NCI-H510A treated with DMSO at 0.1 percent for 48 hours (cell line): ENCODE measurements at places on chromosomes 2 and 18.
A peak's percentile ranks its signal among the peaks of the same experiment; 100 is the strongest.

- DNase-seq = no peak
These were observed 2.2 kb downstream of the BOD1L2 start for GRCh38 chr18:57149051-57149450.

DNA sequence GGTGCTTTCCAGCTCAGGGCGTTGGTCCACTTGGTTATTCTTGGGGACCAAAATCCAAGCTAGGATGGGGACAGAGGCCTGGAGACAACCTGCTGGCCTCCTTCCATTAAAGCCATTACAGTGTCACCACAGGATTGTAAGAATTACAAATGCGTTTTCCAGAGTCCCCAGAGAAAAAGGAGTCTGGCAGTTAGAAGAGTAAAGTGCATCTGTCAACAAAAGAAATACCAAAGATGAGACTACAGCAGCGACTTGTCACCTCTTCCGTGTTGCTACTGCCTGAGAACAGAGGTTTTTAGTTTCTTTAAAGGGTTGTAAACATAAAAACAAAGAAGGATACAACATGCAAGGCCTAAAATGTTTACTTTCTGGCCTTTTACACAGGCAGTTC, 235.7 kb downstream of the AGAP1 start:
- DNase-seq = no peak

DNA sequence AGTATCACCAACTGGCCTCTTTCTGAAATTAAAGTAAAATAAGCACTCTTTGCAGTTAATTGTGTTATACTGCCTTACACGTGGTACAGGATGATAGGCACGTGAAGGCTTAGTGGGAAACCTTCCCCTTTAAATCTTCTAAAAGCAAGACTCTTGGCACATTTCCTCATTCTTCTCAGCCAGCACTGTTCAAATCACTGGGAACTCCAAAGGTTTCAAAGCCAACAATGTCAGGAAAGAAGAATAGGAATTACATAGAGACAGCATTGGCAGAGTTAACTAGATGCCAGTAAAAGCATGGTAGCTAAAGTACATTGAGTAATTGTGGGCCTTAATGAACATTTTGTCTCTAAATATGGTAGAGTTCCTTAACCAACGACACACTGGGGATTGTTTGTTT, 96.4 kb downstream of the DTNA start:
- no peak for DNase-seq

DNA sequence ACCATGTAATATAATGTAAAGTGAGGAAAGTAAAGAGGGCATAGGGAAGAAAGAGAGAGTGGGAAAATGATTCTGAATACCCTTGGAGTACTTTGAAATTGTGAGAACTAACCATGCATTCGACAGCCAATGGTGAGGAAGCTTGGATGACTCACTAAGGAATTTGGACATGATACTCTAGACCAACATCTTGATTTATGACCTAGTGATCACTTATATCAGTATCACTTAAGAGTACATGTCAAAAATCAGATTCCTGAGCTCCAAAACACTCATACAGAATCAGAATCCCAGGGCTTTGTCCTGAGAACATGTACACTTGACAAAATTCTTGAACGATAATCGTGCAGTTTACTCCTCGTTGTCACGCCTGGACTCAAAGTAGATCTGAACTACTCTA, 1899.8 kb upstream of the PIK3C3 start:
- DNase-seq = no peak

- no peak for DNase-seq
These were observed 25.8 kb upstream of the IL18RAP start for GRCh38 chr2:102397209-102397608.

DNA sequence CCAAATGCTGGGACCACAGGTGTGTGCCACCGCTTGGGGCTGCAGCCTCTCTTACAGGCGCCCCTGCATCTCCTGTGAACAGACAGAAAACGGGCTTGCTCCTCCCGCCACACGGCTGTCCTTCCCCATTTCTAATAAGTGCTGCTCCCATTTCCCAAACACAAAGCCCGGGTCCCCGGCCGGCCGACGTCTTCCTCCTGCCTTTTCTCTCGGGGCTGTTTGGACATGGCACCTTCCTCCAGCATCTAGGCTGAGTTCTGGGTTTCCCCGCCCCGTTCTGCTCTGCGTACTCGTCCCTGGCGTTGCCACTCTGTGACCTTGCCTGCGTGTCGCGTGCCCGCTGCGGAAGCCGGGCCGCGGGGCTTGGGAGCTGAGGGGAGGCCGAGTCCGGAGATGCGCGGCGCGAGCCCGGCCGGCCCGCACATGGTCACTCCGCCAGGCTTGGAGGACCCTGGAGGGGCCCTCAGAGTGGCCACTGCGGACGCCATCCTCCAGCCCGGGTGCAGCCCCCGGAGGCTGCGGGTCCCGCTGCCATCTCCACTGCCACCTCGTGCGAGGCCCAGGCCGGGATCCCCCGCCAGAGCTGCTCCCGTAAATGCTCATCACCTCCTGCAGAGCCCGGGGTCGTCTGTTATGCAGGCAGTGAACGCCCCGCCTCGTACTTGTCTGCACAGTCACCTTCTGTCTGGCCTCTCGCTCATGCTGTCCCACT, 26.3 kb downstream of the PRELID3A start:
- no peak for DNase-seq

- DNase-seq = no peak
These were observed 29.5 kb downstream of the RASGRP3 start for GRCh38 chr2:33505966-33506365.

GRCh38 chr2:102803897-102804217, 42.0 kb downstream of the TMEM182 start:
- DNase-seq = no peak

DNA sequence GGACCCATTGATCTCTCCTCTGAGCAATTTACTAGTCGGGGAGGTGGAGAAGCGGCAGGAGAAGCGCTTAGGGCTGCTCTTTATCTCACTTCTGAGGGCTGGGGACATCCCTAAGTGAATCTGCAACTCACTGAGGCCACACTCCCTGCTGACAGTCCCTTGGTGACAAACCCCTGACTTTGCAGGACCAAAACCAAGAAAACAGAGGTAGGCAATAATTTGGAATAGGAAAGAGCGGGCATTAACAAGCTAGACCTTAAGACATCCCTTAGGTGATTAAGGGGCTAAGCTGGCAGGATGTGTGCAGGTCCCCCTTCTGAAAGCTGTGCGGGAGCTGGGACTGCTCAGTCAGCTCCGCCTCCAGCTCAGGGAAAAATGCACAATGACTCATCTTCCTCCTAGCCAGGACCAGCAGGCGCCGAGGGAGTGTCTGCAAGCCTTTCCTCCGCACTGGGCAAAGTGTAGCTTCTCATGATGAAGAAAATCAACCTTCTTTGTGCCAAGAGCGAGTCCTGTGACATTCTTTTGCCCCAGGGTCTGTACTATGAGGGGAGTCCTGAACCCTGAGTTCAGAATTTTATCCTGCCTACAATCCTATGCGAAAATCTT, 63.3 kb downstream of the BOD1L2 start:
- peak; percentile 9 for DNase-seq

GRCh38 chr18:10499230-10499629, 26.6 kb upstream of the NAPG start:
- DNase-seq = no peak

DNA sequence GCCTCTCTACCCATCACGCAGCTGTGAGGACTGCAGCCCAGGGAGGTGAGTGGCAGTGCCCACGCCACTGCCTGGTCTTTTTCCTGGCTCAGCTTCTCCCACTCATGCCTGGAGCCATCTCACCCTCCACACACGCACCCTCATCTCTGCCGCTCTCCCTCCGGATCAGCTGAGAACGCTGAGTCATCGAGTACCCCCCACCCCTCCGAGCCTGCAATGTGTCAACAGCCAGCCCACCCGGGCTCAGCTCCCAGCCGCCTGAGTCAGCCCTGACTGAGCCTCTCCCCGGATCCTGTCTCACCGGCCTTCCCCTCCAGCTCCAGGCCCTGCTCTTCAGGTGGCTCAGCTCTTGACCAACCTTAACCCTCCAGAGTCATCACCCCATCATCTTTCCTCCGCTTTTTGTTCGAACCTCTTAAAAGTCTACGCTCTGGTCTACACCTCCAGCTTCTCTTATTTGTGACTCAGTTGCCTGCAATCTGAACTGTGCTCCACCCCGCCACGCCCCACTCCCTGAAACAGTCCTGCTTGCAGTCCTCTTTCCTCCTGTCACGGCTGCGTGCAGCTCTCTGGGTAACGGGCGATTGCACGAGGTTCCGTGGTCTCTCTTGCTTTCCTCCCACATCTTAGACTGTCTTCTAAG, 94.4 kb upstream of the ASAP2 start:
- DNase-seq = no peak

DNA sequence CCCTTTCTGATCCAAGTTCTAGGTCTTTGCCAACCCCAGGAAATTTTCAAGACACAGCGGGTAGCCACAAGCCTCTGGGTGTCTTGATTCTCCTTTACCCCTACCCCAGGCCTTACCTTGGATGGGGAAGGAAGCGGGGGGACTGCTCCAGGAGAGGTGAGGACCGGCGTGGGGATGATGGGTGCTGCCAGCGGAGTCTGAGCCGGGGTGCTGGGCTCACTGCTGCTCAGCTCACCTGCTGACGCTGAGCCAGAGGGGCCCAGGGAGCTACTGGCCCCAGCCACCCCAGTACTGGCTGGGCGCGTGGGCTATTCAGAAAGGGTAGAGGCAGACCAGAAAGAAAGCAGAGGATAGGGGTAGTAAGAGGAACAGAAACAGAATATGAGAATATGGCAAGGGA, 8.7 kb downstream of the DCTN1 start:
- no peak for DNase-seq

DNA sequence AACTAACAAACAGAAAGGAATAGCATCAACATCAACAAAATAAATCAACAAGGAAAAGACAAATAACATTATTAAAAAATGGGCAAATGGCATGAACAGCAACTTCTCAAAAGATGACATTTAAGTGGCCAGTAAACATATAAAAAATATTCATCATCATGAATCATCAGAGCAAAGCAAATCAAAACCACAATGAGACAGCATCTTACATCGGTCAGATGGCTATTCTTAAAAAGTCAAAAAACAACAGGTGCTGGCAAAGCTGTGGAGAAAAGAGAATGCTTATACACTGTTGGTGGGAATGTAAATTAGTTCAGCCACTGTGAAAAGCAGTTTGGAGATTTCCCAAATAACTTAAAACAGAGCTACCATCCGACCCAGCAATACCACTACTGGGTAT, 327.1 kb downstream of the CMPK2 start:
- DNase-seq = no peak

DNA sequence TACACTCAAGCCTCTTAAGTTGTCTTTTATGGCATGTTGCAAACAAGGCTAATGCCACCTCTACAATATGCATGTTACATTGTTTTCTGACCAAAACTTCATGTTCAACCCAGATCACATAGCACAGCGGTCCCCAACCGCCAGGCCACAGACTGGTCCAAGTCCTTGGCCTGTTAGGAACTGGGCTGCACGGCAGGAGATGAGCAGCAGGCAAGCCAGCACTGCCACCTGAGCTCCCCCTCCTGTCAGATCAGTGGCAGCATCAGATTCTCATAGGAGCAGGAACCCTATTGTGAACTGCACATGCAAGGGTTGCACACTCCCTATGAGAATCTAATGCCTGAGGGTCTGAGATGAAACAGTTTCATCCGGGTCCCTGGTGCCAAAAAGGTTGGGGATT, 324.8 kb upstream of the CHAC2 start:
- DNase-seq = peak; percentile 31

DNA sequence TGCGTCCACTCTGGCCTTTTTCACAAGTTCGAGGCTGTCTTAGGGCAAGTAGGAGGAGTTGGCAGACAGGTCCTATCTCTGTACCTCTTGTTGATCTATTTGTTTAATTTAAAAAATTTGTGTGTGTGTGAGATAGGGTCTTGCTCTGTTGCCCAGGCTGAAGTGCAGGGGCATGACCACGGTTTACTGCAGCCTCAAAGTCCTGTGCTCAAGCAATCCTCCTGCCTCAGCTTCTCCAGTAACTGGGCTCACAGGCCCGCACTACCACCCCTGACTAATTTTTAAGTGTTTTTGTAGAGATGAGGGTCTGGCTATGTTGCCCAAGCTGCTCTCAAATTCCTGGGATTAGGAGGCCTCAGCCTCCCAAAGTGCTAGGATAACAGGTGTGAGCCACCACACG, 4.2 kb upstream of the SLC35F6 start:
- DNase-seq = no peak

GRCh38 chr2:71546777-71547281, 93.5 kb downstream of the DYSF start:
- no peak for DNase-seq

DNA sequence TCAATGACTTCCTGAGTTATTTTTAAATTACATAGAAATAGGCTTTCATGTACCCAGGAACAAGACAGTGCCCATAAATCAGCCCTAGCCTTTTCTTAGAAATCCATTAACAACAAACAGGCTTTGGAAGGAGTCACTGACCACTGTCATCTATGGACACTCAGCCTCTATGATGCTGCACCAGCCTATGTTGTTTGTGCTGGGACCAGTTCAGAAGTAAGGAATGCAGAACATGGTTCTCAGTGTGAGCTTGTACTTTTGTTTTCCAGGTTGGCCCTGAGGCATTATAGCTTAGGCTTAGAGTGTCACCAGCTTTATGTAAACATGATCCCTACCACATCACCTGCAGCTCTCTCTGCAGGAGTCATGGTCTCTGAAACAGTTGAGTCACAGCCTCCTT, 335.7 kb upstream of the CDH7 start:
- DNase-seq = peak; percentile 32

- DNase-seq = no peak
These were observed 281.8 kb upstream of the CXCR4 start for GRCh38 chr2:136399667-136400289.

- DNase-seq = no peak
These were observed 9.5 kb downstream of the SLC1A4 start for GRCh38 chr2:64998658-64999061.

DNA sequence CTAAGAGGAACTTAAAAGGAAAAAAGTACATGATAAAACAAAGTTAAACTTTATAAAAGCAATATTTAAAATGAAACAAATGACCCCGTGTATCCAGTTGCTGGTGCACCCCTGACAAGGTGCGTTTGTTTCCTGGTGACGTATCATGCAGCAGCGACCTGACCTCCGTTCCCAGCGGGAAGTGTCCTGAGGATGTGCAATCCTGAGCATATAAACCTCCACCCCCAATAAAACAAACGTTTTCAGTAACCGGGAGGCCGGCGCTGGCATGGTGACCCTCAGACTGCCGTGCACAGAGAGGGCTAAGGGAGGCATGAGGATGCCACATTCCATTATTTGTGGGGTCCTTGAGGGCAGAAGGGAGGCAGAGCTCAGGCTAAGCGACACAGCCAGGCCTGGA, 14.8 kb downstream of the SLC66A2 start:
- DNase-seq = no peak

- no peak for DNase-seq
These were observed 225.7 kb upstream of the TNP1 start for GRCh38 chr2:217085543-217085942.

- DNase-seq = peak; percentile 80
These were observed 97.8 kb downstream of the NCK2 start for GRCh38 chr2:105842555-105842954.

- DNase-seq = no peak
These were observed 43.4 kb downstream of the RAB31 start for GRCh38 chr18:9751371-9752031.

- no peak for DNase-seq
These were observed 262.7 kb downstream of the FHOD3 start for GRCh38 chr18:36560187-36560586.
